ENCODE measurements at places on chromosomes 6 and 20.

GRCh38 chr6:138371720-138372119 is 6.0 kb upstream of the SMIM28 start:
- DNase-seq, result no peak

DNA sequence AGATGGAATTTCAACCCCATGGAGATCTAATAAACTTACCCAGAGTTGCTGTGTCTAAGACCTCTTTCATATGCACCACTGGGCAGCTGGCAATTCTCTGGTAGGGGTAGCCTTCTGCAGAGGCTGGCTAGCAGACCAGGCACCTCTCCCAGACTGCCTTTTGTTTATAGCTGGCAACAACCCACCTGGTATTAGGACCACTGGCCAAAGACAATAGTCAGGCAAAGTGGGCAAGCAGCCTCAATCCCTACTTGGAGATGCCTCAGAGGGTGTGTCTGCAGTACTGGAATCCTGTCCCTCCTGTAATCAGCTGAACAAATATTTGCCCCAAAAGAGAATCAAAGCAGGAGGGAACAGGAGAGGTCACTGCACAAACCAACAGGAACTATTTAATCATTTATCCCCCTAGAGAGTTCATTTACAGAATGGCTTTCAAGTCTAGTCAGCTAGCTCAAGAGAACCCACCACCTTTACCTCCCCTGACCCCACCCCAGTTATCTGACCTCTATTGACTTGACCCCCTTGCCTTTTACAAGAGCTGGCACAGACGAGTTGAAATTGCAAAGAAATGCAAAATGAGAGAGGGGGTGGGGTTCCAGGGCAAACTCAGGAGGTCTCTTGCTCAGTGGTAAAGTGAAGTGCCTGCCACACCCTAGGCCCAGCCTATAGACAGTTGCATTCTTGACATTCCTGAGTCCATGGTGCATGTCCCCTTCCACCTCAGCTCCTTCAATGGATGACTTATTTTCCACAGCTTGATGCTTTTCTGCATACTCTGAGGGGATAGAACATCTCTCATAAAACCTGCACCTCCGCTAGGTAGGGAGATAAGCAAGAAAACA is 2.8 kb downstream of the BCL2L1 start:
- DNase-seq, result no peak

DNA sequence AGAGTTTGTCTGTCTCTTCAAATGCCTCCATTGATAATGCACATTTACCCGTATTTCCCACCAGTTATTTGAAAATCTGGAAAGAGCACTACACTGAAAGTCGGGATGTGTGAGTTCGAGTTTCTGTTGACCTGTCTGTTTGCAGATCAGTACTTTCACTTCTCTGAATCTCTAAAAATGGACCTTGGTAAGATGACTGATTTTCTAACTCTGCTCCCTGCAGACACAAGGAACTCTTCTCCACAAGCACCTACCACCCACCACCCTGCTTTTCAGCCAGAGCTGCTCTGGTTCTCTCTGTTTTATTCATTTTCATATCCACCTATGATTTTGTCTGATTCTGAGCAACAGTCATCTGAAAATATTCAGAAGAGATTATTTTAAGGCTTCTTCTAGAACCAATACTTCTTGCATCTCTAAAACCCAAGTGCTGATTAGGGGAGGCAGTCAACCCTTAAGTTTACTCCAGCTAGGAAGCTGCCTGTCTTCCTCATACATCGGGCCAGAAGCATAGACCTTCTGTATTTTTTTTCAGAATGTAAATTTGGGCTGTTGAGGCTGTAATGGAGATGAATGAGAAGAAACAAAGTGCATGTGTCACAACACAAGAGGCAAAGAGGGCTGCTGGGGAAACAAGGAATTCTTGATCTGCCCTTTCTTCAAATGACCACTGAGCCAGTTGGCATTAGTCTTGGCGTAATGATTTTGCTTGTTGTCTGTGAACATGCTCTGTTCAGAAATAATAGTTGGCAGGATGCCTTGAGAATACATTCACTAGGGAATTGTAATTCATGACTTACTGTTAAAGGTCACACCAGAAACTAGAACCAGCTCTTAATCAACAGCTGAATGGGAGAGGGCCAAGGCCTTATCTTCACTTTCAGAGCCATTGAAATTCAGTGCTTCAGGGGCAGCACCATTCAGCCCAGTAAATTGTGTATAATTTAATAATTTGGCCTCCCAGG is 85.4 kb upstream of the MYLIP start:
- no peak for DNase-seq

DNA sequence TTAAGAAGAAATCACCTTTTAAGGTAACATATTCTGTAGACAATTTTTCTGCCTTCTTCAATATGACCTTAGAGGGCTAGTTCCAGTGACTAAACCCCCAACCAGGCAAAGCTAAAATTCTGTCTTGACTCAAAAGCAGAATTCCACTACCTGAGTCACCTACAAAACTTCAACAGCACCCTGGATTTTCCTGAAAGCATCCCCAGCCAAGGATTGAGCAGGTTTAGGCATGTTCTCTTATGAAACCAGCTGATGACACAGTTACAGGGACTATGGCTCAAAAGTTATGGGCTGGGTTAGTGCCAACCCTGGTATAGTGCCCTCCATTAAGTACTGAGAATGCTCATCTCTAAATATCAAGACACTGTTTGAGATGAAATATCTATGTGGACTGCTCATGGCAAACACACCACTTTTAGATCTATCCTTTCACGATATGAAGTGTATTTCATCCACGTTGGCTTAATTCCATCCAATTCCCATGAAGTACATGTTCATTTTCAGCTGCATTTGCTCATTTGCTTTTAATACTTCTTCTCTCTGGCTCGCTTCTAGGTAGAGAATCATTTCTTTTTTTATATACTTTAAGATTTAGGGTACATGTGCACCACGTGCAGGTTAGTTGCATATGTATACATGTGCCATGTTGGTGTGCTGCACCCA is 53.6 kb upstream of the TNFAIP3 start:
- DNase-seq, result no peak

- DNase-seq, result no peak
Measured at GRCh38 chr6:136251394-136251793, 1.3 kb upstream of the MTFR2 start.

DNA sequence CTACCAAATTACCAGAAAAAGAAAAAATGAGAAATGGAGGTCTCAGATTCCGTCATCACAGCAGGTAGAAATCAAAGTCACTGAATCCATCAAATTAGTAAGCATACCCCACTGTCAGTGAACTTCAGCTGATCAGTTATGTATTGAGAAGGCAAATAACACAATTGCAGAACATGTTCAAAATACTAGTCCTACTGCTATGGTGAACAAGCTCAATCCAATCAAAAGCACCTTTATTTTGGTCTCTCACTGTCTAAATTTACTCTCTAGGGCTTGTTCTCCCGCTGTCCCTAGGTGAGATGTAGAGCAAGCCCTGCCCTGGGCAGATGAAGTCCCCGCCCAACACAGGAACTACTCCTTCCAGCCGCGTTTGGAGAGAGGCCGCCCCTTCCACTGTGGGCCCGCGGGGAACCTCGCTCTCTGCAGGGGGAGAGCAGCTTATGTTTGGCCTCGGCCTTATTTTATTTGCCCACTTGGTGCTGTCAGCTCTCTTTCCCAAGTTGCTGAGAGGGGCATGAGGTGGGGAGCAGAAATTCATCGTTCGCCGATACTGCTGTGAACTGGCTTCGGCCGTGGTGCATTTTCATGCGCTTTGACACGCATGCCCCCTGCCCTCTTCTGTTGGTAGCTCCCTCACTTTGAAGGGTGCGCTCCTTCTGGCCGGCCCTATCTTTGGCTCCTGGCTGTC is 14.3 kb upstream of the MAP1LC3A start:
- DNase-seq, result no peak

GRCh38 chr20:1566701-1567100 is 9.2 kb upstream of the SIRPD start:
- no peak for DNase-seq
